ENCODE measurements at places on chromosomes 7 and 10.
A peak's percentile ranks its signal among the peaks of the same experiment; 100 is the strongest.

DNA sequence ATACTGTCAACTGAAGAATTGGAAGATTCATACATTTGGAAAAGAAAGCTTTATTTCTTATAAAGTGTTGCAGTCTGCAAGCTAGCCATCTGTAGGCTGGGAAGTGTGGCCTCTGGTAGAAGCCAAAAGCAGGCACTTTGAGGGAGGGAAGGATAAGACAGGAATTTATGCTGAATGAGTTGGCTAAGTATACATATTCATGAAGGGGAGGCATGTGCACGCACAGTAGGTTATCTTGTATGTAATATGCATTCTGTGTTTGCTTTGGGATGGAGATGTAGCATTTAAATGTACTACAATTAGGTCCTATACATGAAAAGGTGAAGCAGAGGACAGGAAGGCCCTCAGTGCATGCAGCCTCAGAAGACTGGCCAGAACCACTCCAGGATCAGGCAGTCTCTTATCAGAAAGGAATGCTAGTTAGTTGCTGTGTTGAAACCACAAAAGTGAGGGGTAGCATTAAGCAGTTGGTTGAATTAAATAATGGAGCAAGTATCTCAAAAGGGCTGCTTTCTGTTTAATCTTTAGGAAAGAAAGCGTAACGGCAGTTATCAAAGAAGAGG lies 40.9 kb downstream of the MYO3A start:
- no peak for DNase-seq

GRCh38 chr10:81995254-81995653 lies 120.3 kb downstream of the NRG3 start:
- DNase-seq = no peak

DNA sequence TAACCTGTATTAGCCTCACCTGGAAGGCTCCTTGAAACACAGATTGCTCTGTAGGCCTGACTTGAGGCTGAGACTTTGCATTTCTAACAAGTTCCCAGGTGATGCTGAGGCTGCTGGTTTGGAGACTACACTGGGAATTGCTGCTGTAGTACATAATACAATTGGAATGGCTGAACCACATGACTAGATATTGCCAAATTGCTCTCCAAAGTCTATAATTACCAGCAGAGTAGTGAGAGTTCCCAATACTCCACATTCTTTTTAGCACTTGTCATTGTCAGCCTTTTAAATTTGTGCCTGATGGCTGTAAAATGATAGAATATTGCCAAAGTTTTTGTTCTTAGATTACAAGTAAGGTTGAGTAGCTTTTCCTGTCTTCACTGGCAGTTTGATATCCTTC lies 39.9 kb downstream of the PLEKHA8 start:
- peak; percentile 65 for DNase-seq

DNA sequence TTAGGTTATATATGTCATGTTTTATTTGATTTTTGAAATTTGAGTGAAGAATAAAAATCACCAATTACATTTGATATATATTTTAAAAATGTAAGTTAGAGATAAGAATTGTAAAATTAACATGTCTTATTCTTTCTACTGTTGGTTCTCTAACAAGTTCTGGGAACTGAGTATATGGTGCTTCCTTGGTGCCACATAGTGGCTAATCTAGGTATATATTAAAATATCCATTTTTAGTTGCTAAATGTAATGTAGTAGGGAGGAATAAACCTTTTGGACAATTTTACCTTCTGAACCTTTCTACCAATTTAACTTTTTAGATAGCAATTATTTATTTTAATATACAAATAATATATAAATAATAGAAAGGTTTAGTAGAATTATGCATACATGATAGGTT lies 17.5 kb downstream of the CFAP69 start:
- DNase-seq = peak; percentile 60

Measured in ELR (cell line).